ENCODE measurements at places on chromosomes 13 and 19.

DNA sequence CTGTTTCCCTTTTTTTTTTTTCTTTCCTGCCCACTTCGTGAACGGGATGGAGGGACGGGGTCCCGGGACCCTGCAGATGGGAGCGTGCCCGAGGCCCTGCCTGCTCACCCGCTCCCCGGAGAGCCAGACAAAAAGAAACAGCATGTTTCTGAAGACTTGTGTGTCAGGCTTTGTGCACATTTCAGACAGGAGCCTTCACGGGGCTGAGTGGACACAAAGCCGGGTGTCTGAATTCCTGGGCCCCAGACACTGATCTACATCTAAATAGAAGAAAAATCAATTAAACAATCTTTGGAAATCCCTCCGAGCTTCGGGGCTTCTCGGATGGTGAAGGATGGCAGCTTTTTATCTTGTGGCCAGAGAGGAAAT, 4.2 kb downstream of the PGPEP1 start:
- DNase-seq: no peak

- DNase-seq: no peak
These were observed 37.0 kb downstream of the CERS4 start for GRCh38 chr19:8245869-8246835.

DNA sequence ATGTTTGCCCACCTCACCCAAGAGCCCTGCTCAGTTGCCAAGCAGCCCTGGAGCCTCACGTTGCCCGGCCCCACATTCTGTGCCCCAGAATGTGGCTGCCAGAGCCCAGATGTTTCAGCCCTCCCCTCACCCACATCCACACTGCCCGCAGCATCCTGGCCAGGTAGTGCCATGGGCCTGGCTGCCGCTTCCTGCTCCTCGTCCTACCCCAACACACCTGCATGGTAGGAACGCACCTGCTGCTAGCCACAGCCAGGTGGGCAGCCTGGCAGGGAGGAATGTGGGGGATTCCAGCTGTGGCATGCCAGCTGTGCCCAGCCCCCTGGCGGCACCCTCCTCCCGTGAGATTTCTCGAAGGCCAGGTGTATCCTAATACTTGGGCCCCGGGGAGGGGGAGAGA, 7.5 kb upstream of the NFIX start:
- DNase-seq: peak; percentile 73

DNA sequence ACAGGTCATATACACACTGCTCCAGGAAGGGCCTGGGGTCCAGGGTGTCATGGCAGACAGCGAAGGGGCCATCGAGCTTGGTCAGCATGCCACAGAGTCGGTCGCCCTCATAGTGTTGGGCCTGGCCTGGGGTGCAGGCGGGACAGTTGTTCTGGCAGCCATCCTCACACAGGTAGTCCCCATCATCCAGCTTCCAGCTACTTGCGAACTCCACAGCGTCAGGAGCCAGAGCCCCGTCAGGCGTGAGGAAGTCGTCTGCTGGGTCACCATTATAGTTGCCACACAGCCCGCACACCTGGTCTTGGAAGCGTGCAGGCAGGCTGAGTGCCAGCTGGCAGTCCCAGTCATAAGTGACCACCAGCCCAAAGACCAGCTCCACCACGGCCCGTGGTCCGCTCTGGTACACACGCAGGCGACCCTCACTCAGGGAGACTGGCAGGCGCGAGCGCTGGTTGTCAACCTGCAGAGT, 16.2 kb downstream of the FCGBP start:
- no peak for DNase-seq

DNA sequence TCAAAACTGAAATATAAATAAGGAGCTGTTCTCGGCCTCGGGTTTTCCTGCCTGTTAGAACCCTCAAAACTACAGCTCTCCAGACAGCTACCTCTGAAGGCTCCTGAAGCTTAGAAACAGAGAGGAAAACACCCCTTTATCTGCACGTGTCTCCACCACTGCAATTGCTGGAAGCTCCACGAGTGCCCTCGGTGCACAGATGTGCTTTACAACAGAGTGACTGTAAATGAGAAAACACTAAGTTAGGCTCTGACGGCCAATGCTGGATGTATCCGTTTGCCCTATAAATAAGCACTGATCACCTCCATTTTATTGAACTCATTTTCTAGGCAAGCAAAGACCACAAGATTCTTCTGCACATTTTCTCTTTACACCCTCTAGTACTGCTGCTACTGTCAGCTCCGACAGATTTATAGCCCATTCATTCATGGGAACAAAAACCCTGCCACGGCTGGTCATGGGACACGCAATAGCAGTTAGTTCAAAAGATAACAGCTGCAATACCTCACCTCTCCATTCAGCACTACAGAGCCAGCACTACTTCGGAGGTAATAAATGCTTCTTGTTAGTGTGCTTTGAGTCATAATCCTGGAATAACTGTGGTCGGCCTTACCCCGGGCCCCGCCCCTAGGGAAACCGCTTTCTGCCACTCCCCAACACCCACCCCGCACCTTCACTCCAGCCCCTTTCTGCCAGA, 241.1 kb upstream of the ZNF507 start:
- DNase-seq: no peak

- peak; percentile 78 for DNase-seq
These were observed 9.4 kb downstream of the NRTN start for GRCh38 chr19:5814123-5814851.

- peak; percentile 78 for DNase-seq
These were observed 559 bp upstream of the SSBP4 start for GRCh38 chr19:18418483-18419194.

- DNase-seq: peak; percentile 62
These were observed 109.8 kb downstream of the KL start for GRCh38 chr13:33125821-33126570.

GRCh38 chr13:87677043-87677495, 5.9 kb downstream of the SLITRK5 start:
- DNase-seq: no peak

GRCh38 chr13:109788372-109789111, 2.2 kb upstream of the IRS2 start:
- DNase-seq: no peak

GRCh38 chr19:30710721-30711120, 338.5 kb downstream of the ZNF536 start:
- no peak for DNase-seq

- DNase-seq: no peak
These were observed 230.8 kb downstream of the POU4F1 start for GRCh38 chr13:78372581-78372980.

DNA sequence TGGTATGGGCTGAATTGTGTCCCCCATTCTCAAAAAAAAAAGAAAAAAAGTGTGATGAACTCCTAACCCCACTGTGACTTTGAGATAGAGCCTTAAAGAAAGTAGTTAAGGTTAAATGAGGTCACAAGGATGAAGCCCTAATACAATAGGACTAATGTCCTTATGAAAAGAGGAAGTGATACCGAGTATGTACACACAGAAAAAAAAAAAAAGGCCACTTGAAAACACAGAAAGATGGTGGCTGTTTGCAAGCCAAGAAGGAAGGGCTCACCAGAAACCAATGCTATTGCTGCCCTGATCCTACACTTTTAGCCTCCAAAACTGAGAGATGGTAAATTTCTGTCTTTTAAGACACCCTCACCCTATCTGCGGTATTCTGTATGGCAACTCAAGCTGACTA, 955.6 kb downstream of the PCDH17 start:
- DNase-seq: no peak

DNA sequence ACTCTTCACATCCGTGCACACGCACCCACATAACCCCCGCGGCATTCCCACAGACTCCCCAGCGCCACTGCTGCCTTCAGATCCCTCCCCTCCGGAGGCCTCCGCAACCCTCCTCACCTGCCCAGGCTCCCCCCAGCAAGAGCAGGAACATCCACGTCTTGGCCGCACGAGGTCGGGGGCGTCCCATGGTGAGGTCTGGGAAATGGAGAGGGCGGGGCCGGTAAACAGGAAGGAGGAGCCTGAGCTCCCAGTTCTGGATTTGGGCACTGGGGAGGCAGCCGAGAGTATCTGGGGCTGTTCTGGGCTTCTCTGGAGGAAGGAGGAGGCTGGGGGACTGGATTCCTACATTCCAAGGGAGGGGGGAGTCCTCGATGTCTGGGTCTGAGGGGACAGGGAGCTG, 423 bp downstream of the KLK8 start:
- DNase-seq: no peak

GRCh38 chr19:57010541-57010940, 109.2 kb upstream of the USP29 start:
- no peak for DNase-seq

- DNase-seq: no peak
These were observed 23.4 kb downstream of the MPND start for GRCh38 chr19:4366666-4367335.

DNA sequence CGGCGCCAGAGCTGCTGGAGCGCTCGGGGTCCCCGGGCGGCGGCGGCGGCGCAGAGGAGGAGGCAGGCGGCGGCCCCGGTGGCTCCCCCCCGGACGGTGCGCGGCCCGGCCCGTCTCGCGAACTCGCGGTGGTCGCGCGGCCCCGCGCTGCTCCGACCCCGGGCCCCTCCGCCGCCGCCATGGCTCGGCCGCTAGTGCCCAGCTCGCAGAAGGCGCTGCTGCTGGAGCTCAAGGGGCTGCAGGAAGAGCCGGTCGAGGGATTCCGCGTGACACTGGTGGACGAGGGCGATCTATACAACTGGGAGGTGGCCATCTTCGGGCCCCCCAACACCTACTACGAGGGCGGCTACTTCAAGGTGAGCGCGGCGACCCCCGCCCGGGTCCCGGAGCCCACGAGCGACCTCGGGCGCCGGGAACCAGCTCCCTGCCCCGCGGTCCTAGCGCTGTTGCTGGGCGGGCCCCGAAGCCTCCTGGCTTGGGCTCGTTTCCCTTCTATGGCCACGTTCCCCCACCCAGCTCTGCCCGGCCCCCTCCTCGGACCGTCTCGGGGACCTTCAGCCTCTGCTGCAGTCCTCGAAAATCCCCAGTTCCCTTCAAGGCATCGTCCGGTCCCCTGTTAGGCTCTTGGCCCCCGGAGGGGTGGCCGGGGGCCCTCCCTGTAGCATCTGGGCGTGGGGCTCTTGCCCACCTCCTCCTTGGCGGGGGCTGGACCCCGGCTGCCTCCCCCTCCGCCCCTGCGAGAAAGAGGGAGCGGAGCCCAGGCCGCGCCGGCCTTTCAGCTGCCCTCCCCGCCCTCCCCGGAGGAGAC, at the start of gene CDC34:
TSS of gene CDC34 (plus strand) at position 8 of the 808 bp plus-strand sequence. CDS start at position 180, 172 bp downstream.
- peak; percentile 55 for DNase-seq

DNA sequence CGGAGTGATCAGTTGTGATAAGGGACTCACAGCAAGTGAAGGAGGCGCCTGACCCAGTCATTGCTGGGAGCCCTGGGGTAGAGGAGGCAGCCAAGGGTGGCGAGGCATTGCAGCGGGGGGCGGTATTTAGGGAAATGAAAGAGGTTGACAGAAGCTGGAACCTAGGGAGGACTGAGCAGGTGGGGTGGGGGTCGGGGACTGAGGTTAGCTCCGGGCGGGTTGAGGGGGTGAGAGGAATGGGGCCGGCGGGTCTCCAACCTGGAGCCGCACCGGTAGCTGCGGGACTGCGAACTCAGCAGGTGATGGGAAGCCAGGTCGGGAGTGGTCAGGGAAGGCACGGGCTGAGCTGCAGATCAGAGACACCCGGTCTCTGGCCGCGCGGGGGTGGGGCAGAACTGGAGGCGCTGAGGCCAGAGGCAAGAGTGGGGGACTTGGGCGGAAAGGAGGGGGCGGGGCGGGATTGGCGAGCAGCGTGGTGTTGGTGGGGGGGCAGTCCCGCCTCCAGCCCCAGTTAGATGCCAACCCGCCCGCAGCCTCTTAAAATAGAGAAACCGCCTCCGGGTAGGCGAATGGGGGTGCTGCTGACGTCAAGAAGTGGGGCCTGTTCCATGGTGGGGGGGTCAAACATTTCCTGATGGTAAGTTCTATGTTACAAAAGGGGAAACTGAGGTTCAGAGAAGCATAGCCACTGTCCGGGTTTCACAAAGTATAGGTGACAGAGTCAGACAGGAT, 1.5 kb downstream of the MAST3 start:
- peak; percentile 56 for DNase-seq

- DNase-seq: no peak
These were observed 55.2 kb downstream of the CEBPG start for GRCh38 chr19:33428627-33429125.

DNA sequence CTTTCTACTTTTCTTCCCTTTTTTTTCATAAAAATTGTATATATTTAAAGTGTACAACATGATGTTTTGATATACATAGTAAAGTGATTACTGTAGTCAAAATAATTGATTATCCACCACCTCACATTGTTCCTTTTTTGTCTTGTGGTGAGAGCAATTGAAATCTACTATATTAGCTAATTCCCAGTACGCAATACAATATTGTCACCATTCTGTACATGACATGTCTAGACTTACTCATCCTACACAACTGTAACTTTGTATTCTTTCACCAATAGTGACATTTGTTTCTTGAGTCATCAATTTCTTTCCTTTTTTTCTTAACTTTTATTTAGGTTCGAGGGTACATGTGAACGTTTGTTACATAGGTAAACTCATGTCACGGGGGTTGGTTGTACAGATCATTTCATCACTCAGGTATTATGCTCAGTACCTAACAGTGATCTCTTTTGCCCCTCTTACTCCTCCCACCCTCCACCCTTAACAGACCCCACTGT, 265.2 kb downstream of the KCNRG start:
- DNase-seq: no peak

DNA sequence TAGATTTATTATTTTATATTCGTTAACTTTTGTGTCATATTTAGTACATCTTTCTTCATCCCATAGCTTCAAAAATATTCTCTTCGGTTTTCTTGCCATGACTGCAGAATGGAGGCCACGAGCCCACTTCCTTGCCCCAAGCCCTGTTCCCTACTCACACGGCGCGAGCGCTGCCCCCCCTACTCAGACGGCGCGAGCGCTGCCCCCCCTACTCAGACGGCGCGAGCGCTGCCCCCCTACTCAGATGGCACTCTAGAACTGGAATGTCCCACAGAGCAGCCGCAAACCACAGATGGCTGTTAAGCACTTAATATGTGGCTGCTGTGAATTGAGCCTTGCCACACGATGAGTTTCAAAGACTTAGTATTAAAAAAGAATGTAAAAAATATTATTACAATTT, 102.2 kb upstream of the PEG3 start:
- DNase-seq: peak; percentile 19
